ENCODE measurements at places on chromosomes 4 and X.
A peak's percentile ranks its signal among the peaks of the same experiment; 100 is the strongest.

GRCh38 chrX:6187256-6187655, 41.4 kb downstream of the NLGN4X start:
- no peak for DNase-seq

DNA sequence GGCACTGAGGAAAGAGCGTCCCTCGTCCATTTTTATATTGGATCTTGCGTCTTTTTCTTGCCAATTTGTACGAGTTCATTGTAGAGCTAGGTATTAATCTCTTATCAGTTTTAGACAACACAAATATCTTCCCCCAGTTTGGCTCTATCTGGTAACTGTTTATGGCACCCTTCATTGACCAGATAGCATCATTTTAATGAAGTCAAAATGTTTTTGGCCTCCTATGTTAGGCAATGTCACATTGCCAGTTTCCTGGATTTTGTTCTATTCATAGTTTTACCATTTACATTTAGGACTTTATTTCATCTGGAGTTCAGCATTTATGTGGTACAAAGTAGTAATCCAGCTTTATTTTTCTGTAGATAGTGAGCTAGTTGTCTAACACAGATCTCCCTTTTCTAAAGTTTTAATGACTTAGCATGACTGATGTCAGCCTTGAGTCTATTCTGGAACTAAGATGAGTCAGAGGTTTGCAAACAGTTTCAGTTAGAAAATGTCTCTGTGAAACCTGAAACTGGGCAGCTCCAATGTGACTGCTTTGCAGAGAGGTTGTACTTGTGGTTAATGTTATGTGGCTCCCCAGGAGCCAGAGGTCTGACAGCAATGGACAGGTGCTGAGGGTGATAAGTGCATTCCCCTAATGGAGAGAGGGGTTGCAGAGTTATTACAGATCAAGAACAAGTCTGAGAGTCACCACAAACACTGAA, 5.3 kb upstream of the STBD1 start:
- peak; percentile 73 for DNase-seq

DNA sequence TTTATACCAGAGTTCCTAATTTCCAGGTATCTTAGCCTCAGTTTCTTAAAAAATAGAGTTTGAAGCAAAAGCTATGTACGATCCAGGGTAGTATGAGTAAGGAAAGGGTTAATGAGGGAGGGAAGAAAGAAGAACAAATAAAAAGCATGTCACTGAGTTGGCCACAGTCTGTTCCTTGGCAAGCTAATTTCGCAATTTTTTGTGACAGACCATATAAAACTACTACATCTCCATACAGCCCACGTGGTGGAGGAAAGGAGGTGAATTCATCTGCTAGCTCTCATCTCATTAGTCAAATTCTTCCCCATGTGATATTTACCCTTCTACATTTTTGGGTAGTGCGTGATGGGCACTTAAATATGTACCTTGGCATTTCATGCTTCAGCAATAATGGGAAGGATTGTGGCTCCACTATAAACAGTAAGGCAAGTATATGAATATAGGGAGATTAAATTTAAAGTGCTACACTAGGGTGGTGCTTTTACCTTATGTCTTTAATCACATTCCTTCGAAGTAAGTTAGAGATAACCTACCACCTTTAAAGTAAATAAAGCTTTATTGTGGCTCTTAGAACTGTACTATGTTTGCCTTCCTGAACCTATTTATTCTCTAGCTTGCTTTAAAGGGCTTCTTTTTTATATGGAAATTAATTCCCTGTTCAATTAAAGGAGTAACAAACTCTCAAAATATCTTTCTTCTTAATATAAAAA, 102.1 kb upstream of the VAMP7 start:
- DNase-seq: no peak

- DNase-seq: no peak
Observed at GRCh38 chrX:121036137-121036536, 11.3 kb upstream of the GLUD2 start.

DNA sequence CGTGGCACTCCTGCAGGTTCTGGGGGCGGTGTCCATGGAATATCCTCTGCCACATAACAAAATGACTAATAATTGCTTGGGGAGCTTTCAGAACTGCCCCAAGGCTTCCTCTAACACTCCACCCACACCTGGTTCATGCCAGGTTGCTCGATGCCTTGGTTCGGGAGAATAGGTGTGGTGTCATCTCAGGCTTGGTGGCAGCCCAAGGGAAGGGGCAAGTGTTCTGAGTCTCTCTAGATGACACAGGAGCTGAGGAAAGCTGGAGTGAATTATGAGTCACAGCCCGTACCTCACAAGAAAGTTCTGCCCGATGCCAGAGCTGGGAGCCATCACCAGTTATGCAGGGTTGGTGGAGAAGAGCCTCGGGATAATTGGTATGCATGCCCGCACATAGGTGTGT, 14.7 kb downstream of the FTSJ1 start:
- no peak for DNase-seq

- DNase-seq: no peak
Observed at GRCh38 chrX:40333344-40333743, 235.6 kb upstream of the BCOR start.

DNA sequence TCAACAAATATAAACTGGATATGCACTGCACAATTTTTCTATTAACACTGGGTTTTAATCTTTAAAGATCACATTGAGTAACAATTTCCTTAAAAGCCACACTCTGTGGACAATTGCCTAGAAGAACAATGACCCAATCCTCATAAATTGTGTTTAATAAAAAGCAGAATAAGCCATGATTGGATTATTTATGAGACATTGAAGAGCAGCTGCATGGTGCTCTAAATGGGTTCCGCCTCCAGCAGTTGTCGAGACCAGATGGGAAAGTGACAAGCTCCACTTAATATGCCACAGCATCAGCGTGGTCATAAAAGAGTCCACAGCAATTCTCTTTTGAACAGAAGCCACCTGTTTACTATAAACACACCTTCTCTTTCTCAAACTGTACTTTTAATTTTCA, 635.2 kb upstream of the FRG1 start:
- DNase-seq: no peak

- no peak for DNase-seq
Observed at GRCh38 chr4:41485041-41485440, 52.9 kb upstream of the LIMCH1 start.

- no peak for DNase-seq
Observed at GRCh38 chr4:151197247-151197646, 79.7 kb upstream of the PRSS48 start.

DNA sequence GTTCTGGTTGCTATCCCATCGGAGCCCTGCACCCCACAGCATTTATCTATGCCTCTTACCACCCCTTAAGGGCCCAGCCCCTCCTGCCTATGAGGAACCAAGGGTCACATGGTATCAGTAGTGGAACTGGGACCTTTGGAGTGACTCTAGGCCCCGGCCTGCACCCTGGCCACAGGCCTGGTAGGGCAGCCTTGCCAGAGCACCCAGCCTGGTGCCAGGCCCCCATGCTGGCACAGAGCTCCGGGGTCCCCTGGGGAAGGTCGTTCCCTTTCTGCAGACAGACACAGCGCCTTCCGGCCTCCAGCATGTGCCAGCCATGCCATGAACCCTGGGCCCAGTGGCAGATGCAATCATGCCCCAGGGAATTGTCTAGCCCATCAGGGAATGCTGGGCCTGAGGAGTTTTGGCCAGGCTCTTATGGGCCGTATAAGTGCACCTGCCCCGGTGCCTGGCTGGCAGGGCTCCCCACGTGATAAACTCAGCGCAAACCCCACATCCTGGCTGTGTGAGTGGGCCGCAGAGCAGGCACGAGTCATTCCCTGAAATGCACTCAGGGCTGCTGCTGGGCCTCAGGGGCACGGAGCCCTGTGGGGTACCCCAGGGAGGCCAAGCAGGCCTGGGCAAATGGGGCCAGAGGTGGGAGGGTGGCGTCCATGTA, 19.8 kb upstream of the ADD1 start:
- DNase-seq: no peak

DNA sequence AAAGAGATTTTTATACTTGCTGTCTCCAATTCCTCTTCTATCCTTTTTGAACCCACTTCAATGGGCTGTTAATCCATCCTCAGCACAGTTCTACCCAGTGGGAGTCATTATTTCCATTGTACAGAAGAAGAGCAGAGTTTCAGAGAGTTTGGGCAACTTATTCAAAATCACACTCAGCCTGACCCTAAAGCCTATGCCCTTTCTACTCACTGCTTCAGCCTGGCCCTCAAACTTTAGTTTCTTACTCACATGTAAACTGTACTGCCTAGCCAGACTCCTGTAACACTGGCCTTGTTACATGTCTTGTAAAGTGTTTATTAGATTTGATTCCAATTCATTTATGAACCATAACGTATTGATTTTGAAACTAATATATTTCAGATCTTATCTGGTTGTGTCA, 25.1 kb upstream of the USO1 start:
- no peak for DNase-seq

GRCh38 chr4:1374706-1375045, 27.7 kb downstream of the UVSSA start:
- DNase-seq: no peak

GRCh38 chrX:9832811-9833210, 46.6 kb downstream of the SHROOM2 start:
- DNase-seq: no peak

GRCh38 chrX:135275973-135276372, 24.1 kb downstream of the ETDA start:
- DNase-seq: no peak

- no peak for DNase-seq
Observed at GRCh38 chr4:140237616-140238350, 83.8 kb upstream of the MAML3 start.

DNA sequence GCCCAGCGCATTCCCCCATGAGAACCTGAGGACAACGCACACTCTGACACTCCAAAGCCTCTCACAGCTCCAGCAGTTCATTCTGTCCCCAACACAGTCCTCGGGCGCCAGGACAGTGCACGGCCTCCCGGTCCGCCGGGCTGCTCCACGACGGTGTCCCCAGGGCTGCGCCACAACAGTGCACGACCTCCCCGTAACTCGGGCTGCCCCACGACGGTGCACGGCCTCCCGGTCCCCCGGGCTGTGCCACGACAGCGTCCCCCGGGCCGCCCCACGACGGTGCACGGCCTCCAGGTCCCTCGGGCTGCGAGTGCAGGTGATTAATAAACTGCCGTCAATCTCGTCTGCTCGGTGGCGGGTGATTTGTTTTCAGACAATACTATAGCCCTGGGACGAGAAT, 585.1 kb upstream of the FRG1 start:
- no peak for DNase-seq

DNA sequence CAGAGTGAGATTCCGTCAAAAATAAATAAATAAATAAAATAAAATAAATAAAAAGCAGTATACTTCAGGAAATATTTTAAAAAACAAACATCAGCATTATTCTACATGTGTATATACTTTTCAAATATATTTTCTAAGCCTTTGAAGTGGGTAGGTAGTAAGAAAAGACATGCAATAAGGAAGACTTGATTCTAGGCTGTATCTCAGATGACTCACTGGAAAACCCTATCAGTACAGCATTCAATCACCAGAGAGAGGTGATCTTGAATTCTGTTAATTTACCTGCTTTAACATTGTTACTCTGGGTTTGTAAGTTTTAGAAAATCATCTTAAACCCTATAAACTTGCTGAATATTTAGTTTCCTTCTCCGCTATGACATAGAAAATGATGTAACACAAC, 106.6 kb upstream of the NAP1L5 start:
- no peak for DNase-seq

- no peak for DNase-seq
Observed at GRCh38 chrX:140432346-140433175, 72.3 kb downstream of the SOX3 start.

DNA sequence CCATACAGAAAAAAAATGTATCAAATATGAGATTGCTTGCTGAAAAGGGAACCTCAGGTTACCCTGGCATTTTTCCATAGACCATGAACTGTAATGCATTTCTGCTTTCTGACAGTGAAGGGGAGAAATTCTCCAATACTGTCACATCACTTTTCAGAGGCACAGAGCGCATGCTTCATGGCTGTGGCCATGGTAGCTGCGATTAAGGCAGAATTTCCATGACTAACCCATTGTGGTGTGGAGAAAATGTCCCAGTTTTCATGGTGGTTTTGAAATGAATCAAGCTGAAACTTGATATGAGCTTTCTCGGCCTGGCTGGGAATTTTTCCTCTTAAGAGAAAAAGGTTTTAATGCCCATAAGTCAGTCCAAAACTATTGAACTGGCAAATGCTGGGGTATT, 39.5 kb upstream of the MAP3K15 start:
- peak; percentile 64 for DNase-seq

- no peak for DNase-seq
Observed at GRCh38 chr4:26490111-26490959, at the start of gene CCKAR. CCKAR (minus strand) TSS chr4:26490484; CDS start chr4:26490267, 217 bp downstream.

DNA sequence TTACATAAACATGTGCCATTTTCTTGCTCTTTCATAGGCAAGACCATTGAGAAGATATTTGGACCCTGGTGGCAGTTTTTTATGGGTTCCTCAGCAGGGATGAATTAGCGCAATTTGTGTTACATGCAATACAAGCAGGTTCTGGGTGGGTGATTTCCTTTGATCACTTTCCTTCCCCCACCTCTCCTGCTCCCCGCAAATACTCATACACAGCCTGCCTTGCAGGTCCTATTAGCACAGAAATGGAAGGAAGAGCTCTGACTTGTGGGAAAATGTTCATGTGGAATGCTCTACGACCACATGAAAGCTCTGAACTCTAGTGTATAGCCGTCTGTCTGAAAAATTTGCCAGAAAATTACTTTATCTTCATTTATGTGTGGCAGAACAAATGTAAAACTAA, 361.0 kb upstream of the FAT1 start:
- DNase-seq: no peak

- no peak for DNase-seq
Observed at GRCh38 chrX:123170546-123170945, 13.5 kb upstream of the GRIA3 start.

- no peak for DNase-seq
Observed at GRCh38 chr4:110041735-110042134, 129.1 kb downstream of the EGF start.

DNA sequence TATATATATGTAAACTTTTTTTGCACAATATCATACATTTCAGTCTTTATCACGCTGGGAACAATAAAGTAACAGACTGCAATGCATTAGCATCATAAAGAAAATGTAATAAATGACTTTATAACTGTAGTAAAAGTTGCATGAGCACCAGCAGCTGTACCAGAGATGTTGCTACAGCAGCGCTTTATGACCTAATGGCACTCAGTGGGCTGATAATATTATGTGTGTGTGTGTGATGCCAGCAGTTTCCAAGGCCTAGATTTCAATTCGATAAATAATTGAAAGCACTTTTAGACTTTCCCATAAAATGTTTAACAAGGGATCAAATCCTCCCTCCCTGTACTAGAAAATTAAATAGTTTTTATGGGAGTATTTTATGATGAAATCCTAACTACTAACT, 367.6 kb upstream of the AGA start:
- no peak for DNase-seq

GRCh38 chr4:43763029-43763610, 685.5 kb downstream of the KCTD8 start:
- DNase-seq: no peak

DNA sequence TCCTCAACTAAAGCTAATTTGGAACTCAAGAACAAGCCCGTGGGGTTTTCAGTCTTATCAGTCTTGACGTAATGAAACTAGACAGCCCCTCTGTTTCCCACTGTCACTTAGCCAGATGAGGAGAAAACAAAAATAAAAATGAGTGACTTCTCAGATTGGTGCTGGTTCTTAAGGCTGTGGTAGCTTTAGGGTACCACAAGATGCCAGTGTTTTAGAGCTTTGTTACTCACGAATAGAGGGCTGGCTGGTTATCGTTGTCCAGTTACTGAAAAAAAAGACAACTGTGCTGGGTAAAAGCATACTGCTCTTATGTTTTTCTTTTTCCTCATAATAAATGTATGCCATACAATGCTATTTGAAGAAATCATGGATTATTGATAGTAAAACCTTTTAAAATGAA, 796.7 kb downstream of the RAPGEF2 start:
- no peak for DNase-seq

All from non-pigmented ciliary epithelial cell (primary cell).